Nephron progenitor cell (in vitro differentiated cells): ENCODE measurements at places on chromosomes 3 and 15.

- DNase-seq: no peak
These were observed 404.4 kb upstream of the PROK2 start for GRCh38 chr3:72189339-72189738.

- DNase-seq: no peak
These were observed 51.5 kb downstream of the PRKAR2A start for GRCh38 chr3:48795997-48796732.

DNA sequence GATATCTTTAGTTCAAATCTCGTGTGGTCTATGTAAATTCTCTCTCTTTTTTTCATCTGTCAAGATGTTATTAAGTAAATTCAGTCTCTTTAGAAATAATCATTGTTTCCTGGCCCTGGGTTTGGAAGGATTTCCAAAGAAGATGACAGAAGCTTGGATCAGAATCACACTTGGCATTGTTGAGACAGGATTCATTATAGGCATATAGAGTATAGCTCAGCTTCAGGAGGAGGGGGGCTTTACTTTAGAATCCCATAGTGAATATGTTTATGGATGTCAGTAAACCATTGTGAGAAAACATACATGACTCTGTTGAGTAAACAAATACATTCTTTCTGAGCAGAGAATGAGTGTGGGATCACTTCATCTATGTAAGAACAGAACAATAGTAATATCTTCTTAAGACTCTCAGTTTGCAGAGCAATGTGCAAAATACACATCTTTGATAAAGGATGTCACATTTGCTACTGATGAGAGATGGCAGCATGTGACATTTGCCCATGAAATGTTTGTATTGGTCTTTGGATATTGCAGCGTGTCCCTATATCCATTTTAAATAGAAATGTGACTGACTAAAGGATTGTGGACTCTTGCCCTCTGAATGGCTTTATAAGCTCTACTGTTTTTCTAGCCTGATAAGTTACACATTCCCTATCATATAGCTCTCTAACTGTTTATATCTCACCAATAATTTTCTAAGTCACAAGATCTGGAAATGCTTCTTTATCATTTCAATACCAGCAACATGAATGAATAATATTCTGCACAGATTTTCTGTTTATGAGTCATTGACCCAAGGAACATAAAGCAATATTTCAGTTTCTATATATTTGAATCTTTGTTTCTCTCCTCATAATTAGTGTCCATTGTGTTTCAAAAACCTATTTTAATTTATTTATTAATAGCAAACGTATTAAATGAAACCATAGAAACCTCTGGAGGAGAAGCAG is 95.6 kb upstream of the THRB start:
- no peak for DNase-seq

- DNase-seq: no peak
These were observed 2.6 kb upstream of the FLNB start for GRCh38 chr3:58005669-58006068.

GRCh38 chr3:153313302-153313965 is 151.4 kb downstream of the RAP2B start:
- no peak for DNase-seq

DNA sequence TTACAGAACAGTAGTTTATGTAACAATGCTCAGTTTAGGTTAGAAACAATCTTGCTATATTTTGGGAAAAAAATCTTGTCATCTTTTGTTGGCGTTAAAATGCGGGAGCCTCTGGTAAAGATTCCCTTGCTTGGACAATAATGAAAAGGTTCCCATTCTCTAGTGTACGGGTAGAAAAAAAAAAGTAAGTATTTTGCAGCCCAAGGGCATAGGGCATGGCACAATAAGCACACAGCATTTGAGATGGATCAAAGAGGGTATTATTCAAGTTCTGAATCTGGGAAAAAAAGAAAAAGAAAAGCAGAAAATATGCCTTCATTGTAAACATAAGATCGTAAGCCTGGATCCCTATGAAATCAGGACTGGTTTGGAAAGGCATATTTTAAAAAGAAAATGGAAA is 408.6 kb upstream of the ROBO2 start:
- no peak for DNase-seq

GRCh38 chr15:80599359-80599758 is 95.8 kb upstream of the ABHD17C start:
- no peak for DNase-seq

- DNase-seq: no peak
These were observed 57.2 kb downstream of the EFCAB12 start for GRCh38 chr3:129371041-129371826.

DNA sequence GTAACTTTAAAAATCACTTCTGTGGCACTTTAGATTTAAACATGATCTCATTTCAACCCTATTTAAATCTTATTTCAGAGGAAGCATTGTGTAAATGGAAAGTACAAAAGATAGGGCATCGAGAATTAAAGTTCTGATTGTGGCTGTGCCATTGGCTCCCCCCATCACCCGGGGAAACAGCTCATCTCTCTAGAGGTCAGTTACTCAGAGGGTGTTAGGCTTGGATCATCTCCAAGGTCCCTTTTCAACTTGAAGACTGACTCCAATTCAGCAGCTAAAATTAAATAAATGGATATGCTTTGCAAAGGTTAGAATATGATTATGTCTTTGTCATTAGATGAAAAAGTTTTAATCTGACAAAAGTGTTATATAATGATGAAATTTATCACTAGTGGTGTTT is 20.1 kb downstream of the CADM2 start:
- DNase-seq: no peak

- DNase-seq: no peak
These were observed 166.6 kb upstream of the MCTP2 start for GRCh38 chr15:94064676-94065313.

GRCh38 chr3:31762888-31763351 is 218.1 kb downstream of the OSBPL10 start:
- peak; percentile 38 for DNase-seq

DNA sequence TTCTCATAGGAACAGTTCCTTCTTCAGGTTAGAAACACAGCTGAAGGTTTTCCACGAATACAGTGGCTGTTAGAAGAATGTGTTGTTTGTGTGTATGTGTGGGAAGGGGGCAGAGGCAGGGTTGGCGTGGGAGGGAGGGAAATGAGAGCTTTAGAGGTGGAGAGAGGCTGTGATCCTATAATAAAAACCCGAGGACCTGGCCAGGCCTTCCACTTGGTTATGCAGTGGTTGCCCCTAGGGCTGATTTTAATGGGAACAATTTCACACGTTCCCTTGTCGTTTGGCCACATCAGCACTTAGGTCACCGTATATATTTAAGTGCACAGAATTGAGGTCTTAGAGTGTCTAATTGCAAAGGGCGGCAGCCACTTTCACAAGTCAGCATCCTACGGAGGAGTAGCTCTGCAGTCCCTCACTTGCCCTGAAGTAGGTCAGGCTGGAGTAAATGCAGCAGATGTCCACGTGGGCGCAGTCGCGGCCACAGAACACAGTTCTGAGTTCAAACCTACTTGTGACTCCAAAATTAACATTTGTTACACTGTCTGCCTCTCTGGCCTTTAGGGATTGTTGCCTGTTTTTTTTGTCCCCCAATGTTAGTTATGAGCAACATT is 85.6 kb downstream of the PDCD6IP start:
- DNase-seq: peak; percentile 31

DNA sequence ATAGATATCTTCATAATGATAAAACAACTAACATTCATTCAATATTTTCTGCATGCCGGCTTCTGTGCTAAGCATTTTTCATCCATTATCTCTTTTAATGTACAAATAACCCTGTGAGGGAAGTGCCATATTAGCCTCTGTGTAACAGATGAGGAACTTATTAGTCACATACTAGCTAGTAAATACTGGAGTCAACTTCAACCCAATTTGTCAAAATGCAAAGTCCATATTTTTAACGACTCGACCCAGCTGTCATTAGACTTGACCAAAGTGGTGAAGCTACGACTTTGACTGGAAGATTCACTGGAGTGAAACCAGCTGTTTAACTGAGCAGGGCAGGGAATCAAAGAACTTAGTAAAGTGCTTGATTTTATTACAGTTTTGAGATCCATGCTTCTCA is 41.6 kb downstream of the PARP15 start:
- no peak for DNase-seq

DNA sequence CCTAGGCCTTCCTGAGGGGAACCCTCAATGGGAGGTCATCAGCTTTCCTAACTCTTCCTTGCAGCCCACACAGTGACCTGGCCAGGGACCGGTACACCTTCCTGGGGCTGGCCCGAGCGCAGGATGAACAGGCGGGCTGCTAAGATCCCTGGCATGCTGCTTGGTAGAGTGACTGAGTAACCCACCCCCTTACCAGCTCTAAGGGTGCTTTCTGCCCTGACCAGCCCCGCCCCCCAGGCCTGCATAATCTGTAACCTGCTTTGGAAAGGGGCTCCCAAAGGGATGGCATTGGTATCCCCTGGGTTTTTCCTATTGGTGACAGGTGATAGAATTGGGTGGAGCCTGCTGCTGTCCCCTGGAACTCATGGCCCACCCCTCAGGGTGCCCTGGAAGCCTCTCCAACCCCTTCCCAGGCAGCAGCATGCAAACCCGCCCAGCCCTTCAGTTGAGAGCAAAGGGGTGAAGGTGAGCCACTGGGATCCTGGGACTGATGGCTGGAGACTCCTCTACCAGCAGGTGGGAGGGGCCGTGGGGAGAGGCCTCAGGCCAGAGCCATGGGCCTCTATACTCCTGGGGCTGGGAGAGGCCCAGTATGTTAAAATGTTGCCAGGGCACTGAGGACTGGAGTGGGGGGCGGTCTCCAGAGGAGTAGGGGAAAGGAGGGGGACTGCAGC is 11.1 kb upstream of the KIF7 start:
- no peak for DNase-seq

GRCh38 chr3:149464542-149465328 is 9.8 kb upstream of the TM4SF4 start:
- no peak for DNase-seq

DNA sequence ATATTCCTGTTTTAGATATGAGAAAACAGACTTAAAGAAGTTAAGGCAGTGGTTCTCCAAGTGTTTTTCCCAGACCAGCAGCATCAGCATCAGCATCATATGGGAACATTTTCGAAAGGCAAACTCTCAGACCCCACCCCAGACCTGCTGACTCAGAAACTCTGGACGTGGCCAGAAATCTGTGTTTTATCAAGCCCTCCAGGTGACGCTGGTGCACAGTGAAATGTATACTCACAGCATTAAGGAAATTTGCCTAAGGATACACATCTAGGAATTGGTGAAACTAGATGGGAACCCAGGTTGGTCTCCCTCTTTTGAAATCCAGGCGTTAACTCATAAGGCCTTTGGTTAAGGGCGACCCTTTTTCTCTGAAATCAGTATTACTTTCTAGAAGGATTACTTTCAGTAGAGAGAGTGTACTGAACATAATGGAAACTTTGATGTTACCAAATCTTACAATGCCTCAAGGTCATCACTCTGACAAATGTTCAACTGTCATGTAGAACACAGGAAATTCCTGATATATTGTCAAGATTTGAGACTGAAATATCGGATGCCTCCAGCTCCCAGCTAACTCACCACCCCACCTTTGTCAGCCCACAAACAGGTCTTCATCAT is 910.2 kb downstream of the ROBO1 start:
- no peak for DNase-seq

DNA sequence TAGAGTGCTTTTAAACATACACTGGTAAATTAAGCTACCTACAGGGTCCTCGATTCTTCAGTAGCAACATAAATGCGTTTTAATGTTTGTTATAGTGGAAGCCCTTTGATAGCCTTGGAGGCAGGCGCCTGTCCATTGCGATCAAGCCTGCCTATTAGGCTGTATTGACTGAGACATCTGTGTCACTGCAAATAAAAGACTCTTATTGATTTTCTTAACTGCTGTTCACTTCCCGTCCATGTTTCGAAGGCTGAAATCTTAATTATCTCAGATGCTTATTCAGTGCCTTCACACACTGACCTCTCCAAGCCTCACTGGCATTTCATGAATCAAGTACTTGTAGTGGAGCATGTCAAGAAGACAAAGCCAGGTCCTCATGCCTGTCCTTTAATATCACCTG is 51.1 kb downstream of the MAP2K5 start:
- DNase-seq: no peak

GRCh38 chr15:32834156-32834555 is 116.4 kb downstream of the GREM1 start:
- DNase-seq: no peak
